ENCODE measurements at places on chromosomes 7 and 10. TPM values are rescaled to one million over a fixed set of nuclear protein-coding genes. Genes with fewer than 3 reads are reported as not detected.

Gene GPR37
- total RNA-seq = 9.2 TPM

DNA sequence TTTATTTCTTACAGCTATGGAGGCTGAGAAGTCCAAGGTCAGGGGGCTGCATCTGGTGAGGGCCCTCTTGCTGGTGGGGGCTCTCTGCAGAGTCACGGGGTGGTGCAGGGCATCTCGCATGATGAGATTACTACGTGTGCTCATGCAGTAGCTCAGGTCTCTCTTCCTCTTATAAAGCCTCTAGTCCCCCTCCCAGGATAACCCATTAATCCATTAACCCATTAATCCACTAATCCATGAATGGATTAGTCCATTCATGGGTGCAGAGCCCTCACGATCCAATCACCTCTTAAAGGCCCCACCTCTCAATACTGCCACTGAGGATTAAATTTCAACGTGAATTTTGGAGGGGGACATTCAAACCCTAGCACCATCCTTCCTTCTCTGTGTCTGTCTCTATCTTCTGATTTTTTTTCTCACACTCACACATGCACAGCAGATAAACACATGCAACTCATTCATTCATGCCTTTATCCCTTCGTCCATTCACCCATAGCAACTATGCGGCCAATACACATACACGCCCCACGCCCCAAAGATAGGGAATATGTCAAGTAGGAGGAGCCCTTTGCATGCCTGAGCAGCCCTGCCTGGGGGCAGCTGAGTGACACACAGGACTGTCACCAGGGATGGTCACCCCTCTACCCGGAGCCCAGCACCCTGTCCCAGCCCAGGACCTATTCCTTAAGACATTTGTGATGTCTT lies 86.5 kb downstream of the C10orf105 start:
- H3K4me1 ChIP-seq = no peaks in the 10 kb centered on the region
- no peak for DNase-seq
- no peak overlapping the region for H3K4me3 ChIP-seq
- no peaks in the 10 kb centered on the region for H3K36me3 ChIP-seq
- no peak overlapping the region for H3K27ac ChIP-seq
- peaks cover 61% of the 10 kb centered on the region for H3K27me3 ChIP-seq

- H3K36me3 ChIP-seq = peaks cover 41% of the 10 kb centered on the region
- no peak overlapping the region for H3K27ac ChIP-seq
- H3K27me3 ChIP-seq = no peaks in the 10 kb centered on the region
- H3K4me3 ChIP-seq = no peak overlapping the region
- DNase-seq = peak; percentile 32
- H3K4me1 ChIP-seq = no peaks in the 10 kb centered on the region
These were observed 55.1 kb downstream of the VOPP1 start for GRCh38 chr7:55517191-55517633.

Gene NKX2-3
- not detected for total RNA-seq

Gene CPEB3
- 0.18 TPM for total RNA-seq

GRCh38 chr10:114306116-114306973 lies 67.3 kb downstream of the VWA2 start:
- no peaks in the 10 kb centered on the region for H3K36me3 ChIP-seq
- peaks cover 13% of the 10 kb centered on the region for H3K4me1 ChIP-seq

- no peak for DNase-seq
- H3K27ac ChIP-seq = no peak overlapping the region
- H3K36me3 ChIP-seq = no peaks in the 10 kb centered on the region
- H3K4me1 ChIP-seq = no peaks in the 10 kb centered on the region
These were observed 903.8 kb downstream of the TYW1 start for GRCh38 chr7:67900456-67900855.

Gene MLXIPL
- not detected for total RNA-seq

- H3K4me3 ChIP-seq = no peak overlapping the region
- no peaks in the 10 kb centered on the region for H3K36me3 ChIP-seq
- H3K4me1 ChIP-seq = peaks cover 8% of the 10 kb centered on the region
- DNase-seq = no peak
These were observed 36.2 kb downstream of the PDE1C start for GRCh38 chr7:32034052-32034451.

- H3K27me3 ChIP-seq = no peaks in the 10 kb centered on the region
- DNase-seq = no peak
- H3K36me3 ChIP-seq = peaks cover 3% of the 10 kb centered on the region
- peak overlapping the region; percentile 36 for H3K27ac ChIP-seq
- peak overlapping the region; percentile 8 for H3K4me3 ChIP-seq
These were observed 22.3 kb downstream of the MDFIC start for GRCh38 chr7:114943953-114944744.

DNA sequence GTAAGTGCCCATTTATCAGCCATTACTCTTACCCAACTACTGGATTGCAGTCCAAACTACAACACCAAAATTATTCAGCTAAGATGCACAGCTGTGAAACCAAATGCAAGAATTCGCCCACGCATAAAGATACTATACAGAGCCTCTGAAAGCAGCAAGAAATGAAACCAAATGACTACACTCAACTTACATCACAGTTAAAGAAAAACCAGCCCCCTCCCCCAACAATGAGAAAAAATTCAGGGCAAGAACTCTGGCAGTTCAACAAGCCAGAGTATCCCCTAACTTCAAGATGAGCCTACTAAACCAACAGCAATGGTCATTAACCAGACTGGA lies 209.1 kb upstream of the VWC2 start:
- no peaks in the 10 kb centered on the region for H3K27me3 ChIP-seq
- H3K4me1 ChIP-seq = no peaks in the 10 kb centered on the region
- DNase-seq = no peak
- no peaks in the 10 kb centered on the region for H3K36me3 ChIP-seq
- H3K27ac ChIP-seq = no peak overlapping the region
- no peak overlapping the region for H3K4me3 ChIP-seq

DNA sequence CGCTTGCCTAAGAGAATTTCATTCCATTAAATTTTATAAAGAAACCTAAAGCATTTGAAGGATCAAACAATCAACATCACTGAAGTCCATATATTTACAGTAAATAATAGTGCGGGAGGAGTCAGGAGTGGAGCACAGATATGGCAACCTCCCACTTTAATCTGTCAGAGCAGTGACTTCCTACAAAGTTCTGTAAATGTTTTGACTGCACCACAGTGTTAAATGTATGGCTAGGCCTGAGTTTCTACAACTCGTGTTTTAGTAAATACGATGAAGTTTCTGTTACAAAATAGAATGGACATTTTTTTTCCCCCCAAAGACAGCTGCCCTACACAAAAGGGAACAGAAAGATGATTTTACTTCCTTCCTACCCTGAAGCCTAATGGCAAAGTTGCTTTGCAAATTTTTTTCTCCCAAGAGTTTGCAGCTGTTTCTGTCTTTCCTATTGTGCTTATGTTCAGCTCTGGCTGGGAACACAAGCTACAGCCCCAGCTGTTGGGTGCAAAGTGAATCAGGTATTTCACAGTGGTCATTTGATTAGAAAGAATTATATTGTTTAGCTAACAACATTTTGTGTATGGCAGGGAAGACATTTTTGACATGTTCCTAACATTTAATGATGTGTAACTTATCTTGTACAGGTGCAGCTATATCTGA lies 62.1 kb downstream of the MET start:
- no peaks in the 10 kb centered on the region for H3K36me3 ChIP-seq
- no peak overlapping the region for H3K4me3 ChIP-seq
- no peak for DNase-seq
- H3K4me1 ChIP-seq = peaks cover 8% of the 10 kb centered on the region
- H3K27me3 ChIP-seq = no peaks in the 10 kb centered on the region

Measured in IMR-90 (cell line).